ENCODE measurements at places on chromosomes 4 and X.
A peak's percentile ranks its signal among the peaks of the same experiment; 100 is the strongest.

DNA sequence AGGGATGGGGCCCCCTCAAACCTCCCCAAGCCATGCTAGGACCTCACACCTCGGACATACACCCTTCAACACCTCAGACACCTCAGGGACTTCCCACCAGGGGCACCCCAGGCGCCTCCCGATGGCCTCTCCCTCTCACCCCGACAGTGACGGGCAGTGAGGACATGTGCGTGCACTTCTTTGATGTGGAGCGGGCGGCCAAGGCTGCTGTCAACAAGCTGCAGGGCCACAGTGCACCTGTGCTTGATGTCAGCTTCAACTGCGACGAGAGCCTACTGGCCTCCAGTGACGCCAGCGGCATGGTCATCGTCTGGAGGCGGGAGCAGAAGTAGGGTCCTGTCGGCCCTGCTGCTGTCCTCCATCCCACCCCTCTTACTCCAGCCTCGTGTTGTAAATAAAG is 7.4 kb downstream of the WDR13 start:
- no peak for DNase-seq

- DNase-seq = no peak
Observed at GRCh38 chrX:107721318-107721717, 54.3 kb downstream of the TSC22D3 start.

DNA sequence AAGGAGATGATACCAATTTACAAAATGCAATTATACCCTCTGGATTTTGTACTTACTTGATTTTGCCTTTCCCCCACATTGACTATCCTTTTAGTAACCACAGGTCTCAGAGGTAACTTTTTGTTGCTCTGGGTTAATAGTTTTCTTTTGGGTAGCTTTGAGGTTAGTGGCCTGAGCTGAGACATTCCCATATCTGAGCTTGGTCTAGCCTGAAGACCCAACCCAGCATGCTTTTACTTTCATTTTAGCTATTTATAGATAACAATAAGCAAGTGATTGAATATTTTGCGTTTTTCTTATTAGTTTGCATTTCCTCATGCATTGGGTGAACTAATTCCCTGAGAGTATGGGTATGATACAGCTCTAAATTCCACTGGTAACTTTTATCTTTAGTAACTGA is 11.8 kb downstream of the HTN1 start:
- no peak for DNase-seq

DNA sequence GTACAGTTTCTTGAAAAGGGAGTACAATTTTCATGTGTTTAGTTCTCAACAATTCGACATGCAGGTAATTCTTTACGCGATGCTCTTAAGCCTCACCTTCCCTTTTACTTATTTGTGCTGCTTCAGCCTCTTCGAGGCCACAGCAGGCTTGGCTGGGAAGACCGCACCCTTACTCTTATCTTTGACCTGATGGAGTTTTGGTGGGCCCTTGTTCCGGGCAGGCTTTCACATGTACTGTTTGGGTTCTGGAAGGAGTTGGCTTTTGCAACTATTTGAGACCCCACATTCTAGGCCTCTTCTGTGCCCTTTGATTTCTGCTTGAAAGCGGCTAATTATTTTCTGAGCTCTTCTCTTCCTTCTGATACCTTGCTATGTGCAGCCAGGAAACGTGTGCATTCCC is 60.2 kb downstream of the FAM193A start:
- DNase-seq = no peak

- no peak for DNase-seq
Observed at GRCh38 chrX:100600340-100600739, 15.6 kb downstream of the TNMD start.

DNA sequence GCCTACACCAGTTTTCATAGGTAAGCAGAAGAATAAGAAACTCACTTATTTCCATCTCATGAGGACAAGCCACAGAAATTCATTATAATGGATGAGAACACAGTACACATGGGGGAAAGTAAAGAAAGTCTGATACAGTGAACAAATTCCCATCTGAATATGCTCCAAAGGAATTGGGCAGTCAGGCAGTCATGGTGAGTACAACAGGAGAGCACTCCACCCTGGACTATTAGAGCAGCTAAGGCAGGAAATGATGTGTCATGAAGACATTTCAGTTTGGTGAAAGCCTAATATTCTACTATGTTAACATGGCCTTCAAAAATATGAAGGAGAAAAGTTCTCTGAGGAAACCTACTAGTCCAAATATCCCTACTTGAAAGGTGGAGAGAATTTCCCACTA is 92.0 kb upstream of the PRDX4 start:
- DNase-seq = no peak

DNA sequence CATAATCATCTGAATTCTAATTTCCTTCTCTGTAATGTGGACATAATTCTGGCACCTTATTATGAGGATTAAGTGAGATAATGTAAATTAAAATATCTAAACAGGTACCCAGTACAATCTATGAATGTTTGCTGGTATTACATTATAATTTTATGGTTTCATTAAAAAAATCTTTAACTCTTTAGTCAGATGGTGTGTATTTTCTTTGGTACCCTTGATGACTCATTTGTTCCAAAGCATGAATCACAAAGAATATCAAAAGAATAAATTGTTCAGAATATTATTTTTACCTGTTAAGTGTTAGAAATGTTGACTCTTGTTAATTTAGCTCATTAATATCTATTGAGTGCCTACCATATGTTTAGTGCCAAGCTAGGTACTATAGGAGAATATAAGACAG is 74.3 kb downstream of the SNX25 start:
- peak; percentile 15 for DNase-seq

- no peak for DNase-seq
Observed at GRCh38 chr4:169945636-169946035, 80.6 kb downstream of the MFAP3L start.

- DNase-seq = peak; percentile 89
Observed at GRCh38 chr4:140037353-140038030, 116.5 kb downstream of the MAML3 start.

DNA sequence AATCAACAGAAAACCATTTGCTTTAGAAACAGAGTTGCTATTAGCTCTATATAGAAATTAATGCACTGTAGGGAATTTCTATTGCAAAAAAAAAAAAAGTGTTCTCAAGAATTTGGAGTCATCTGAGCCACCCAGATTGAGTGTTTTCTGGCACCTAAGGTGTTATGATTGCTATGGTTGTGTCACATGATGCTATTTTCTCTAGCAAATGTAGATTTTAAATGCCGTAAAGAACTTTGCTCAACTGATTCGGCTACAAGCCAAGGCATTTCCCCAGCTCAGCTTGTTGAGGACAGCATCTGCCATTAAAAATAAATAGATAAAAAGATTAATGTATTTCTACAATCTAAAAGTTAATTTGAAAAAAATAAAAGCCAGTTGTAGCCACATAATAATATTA is 712.8 kb downstream of the FAT4 start:
- no peak for DNase-seq

DNA sequence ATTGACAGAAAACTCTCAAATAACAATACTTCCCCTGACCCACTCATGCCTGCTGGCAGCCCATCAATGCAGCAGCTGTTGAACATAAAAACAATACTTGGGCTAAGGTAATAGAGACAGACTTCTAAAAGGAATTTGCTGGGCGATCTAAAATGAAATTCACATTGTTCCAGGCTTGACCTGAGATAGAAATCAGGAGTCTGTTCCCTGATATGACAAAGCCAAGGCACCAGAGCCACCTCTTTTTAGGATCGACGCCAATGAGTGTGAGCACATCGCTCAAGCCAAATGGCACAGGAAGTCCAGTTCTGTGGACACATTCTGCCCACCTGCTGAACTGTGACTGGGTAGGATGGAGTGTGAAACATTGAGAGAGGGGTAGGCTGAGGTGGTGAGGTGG is 4.9 kb downstream of the SEPTIN11 start:
- no peak for DNase-seq

GRCh38 chr4:189096108-189096507 is 844.6 kb upstream of the FRG1 start:
- DNase-seq = no peak
